AG04450 (cell line): ENCODE measurements at places on chromosomes 2 and 18. TPM values are rescaled to one million over a fixed set of nuclear protein-coding genes. Genes with fewer than 3 reads are reported as not detected.

SERPINB7 gene
- polyA plus RNA-seq: 23.1 and 28.1 TPM in 2 replicates

NEB gene
- polyA plus RNA-seq: 0.06 and 0.14 TPM in 2 replicates

CRYGC gene
- polyA plus RNA-seq: not detected in 2 replicates

GPR155 gene
- polyA plus RNA-seq: 3.8 and 5.4 TPM in 2 replicates

SAG gene
- polyA plus RNA-seq: not detected in 2 replicates

CREG2 gene
- not detected in 2 replicates for polyA plus RNA-seq

MAPRE3 gene
- polyA plus RNA-seq: 16.4 and 16.8 TPM in 2 replicates

MTCL1 gene
- 54.5 and 56.6 TPM in 2 replicates for polyA plus RNA-seq

FAP gene
- polyA plus RNA-seq: 300 and 374 TPM in 2 replicates

CMPK2 gene
- polyA plus RNA-seq: not detected in 2 replicates

CDKL4 gene
- polyA plus RNA-seq: not detected in 2 replicates

DNA sequence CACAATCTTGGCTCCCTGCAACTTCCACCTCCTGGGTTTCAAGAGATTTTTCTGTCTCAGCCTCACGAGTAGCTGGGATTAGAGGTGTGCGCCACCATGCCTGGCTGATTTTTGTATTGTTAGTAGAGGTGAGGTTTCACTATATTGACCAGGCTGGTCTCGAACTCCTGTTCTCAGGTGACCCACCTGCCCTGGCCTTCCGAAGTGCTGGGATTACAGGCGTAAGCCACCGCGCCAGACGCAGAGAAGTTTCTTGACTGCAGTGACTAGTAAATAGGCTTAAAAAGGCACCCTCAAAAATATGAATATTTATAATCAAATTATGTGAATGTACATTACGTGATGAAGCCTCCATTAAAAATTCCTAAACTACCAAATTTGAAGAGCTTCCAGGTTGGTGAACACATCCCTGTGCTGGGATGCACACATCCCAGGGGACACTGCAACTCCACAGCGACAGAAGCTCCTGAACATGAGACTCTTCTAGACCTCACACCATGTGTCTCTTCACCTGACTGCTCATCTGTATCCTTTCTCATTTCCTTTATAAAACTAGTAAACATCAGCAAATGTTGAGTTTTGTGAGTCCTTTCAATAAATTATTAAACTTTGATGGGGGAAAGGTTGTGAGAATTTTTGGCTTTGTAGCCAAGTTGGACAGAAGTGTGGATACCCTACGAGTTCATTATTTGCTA is 203.3 kb upstream of the SPOPL start:
- DNase-seq: no peak

- DNase-seq: no peak
Measured at GRCh38 chr2:102522890-102523289, 49.9 kb downstream of the SLC9A4 start.

- DNase-seq: no peak
Measured at GRCh38 chr18:22734791-22735627, 198.1 kb upstream of the RBBP8 start.

DNA sequence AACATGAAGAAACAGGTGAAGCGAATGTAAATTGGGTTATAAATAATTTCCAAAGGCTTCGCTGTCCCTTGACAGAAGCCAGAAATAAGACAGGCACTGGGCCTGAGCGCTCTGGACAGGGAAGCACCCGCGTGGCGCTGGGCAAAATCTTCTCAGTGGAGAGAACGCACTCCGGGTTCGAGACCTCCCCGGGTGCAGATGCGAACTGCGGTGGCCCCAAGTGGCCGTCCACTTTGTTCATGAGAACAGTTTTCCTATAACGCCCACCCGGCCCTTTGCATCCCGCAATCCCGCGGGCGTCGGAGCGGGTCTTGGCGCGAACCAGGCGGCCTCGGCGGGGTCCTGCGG is 651 bp upstream of the DPYSL5 start:
- no peak for DNase-seq

- DNase-seq: no peak
Measured at GRCh38 chr18:48797841-48798255, 152.9 kb downstream of the SMAD7 start.

- no peak for DNase-seq
Measured at GRCh38 chr2:180578441-180578840, 402.0 kb upstream of the UBE2E3 start.

DNA sequence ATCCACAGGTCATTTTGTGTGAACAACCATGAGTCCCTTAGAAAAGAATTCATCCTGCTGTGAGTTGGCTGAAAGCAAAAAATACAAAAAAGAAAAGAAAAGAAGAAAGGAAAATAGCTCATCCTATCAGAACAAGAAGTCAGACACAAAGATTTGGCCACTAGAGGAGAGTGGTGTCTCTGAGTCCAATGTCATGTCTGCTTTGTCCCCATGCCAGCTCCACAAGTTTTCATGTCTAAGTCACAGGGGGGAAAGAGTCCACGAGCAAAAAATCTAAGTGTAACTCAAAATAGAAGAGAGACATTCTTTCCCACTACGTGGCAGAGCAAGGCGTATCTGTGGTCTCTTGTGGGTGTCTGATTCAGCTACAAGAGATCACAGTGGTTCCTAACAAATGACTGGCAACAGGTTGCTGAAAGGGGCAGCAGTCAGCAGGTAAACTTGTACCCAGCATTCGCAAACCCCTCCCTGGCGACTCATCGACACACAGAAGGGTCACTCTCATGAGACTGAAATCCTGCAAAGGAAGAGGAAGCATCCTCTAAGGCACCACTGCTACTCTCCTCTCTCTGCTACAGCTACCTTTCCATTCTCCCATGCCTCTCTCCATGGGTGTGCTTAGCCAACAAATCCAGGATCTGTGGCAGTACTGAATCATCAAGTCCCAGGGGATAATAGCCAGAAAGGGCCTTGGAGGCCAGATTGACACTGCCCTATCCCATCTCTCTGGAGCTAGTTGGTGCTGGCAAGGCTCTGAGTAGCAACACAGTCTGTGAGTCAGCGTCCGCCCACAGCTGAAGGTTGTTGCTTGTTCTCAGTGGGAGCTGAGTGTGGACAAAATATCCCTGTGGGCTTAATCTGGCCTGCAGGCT is 123.0 kb upstream of the SLC39A10 start:
- DNase-seq: peak; percentile 79

DNA sequence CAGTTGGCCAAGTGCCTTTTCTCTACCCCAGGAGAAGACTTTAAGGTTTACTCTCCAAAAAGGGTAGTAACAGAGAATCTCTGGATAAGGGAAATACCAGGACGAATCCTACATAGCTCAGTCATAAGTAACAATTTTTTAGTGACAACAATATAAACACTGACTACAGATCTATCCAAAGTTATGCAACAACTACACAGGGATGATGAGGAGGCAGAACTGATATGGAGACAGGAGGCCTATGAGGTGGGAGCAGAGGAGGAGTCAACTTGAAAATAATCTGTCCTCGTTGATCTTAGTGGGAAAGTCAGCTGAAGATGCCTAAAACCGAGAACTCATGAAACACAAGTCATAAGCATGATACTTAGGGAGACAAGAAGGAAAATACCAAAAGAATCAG is 40.2 kb downstream of the SLC35F5 start:
- no peak for DNase-seq

DNA sequence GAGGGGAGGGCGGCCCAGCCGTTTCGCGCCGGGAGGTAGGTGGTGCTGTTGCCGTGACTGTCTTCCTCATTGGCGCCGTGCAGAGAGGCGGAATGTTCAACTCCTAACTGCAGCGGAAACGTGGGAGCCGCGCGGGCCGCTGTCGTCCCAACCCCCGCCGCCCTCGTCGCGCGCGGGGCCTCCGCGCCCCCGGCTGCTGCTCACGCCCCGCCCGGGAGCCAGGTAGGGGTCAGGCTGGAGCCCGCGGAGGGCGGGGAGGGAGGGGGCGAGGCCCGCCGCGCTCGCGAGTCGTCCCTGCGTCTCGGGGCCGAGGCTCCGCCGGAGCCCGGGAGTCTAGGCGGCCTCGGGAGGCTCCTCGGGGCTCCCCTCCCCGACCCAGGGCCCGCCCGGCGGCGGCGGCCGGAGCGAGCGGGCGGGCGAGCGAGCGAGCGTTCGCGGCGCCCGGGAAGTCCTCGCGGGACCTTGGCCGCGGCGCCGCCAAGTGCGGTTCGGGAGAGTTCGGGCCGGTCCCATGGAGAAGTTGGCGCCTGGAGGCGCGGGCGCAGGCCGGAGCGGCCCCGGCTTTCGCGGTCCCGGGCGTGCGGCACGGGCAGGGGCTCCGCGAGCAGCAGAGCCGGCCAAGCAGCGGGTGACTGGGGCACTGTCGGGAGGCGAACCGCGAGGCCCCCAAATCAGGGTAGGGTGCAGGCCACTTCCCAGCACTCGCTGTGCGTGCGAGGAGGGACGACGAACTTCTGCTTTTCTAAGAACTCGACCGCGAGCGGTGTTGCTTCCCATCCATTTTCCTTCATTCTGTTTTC is at the start of gene MAP3K20:
TSS of gene MAP3K20 (plus strand) at position 66 of the 800 bp plus-strand sequence. CDS start 15,186 bp downstream, outside the sequence.
- DNase-seq: no peak

DNA sequence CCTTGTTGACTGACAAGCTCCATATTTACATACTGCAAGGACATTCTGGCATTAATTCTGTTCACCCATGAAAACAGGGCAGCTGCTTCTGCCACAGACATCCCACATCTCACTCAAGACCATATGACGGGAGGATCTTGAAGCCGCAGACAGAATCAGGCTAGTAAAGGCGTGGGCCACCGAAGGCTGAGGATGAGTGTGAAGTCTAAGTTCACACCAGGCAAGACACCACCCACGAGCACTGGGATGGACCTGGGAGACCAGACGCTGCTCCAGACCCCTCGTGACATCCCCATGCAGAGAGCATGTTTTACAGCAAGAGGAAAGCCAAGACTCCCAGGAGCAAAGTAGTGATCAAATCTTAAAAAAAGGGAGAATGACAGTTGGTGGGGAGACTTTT is 3.2 kb downstream of the FHL2 start:
- DNase-seq: no peak

DNA sequence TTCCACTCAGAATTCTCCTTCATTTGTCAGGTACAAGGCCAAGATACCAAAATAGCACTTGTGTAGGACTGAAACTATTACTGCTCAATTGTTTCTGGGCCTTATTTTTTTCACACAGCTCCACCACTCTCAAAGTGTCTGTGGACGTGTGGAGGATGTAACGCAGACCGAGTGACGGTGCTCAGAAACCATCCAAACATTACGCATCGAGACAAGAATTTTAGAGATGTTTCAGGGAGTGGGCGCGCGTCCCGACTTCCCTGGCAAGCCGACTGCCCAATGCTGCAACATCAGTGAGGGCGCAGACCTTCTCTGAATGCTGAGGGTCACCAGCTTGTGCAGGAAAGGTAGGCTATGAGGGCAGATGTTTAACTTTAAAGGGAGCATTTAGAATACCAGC is 108.4 kb downstream of the GATA6 start:
- peak; percentile 21 for DNase-seq

DNA sequence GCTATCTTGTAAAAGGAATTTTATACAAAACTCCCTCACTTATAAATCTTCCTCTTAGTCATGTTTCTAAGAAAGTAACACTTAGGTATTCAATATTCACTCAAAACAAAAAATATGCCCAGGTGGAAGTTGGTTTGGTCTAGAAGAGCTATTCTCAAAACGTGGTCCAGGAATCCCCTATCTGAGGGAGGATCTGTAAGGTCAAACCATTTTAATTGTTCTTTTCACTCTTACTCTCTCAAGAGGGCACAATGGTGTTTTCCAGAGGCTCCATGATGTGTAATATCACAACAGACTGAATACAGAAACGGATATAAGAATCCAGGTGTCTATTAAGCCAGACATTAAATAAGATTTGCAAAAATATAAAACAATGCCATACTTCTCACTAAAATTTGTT is 9.9 kb downstream of the MOB1A start:
- DNase-seq: no peak

GRCh38 chr2:129798301-129798581 is 181.2 kb upstream of the RAB6C start:
- DNase-seq: no peak

DNA sequence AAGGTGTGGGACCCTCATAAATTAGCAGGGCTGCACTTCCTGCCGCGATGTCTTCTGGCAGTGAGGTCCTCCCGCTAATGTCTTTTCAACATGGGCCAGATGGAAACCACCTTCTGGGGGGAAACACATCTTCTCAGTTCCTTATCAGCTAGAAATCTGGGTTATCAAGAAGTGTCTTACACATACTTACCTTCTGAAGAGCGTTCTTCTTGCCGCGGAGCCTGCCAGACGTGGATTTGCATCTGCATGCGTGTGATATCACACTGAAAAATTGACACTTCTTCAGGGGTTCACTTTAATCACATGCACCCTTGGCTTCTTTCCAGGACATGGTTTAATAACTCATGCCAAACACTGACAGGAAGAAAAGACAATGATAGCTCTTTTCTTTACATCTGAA is 163.5 kb upstream of the SOX11 start:
- no peak for DNase-seq

DNA sequence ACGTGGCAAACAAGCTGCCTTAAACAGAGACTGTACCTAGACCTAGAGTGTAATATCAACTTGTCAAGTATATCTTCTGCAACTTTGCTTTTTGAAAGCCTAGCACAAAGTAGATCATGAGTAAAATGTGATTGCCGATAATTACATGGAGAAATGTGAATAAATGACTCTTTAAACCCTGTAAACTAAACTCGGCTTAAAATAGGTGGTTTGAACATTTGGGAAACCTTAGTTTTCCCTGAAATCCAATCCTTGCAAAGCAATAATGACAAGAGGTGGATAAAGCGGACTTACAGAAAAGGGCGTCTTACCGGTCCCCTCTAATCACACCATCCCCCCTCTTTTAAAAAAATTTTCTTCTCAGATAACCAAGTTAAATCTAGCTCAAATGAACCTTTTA is 549 bp upstream of the PSMD14 start:
- DNase-seq: no peak

- DNase-seq: no peak
Measured at GRCh38 chr18:28350821-28351220, 173.9 kb upstream of the CDH2 start.

- peak; percentile 61 for DNase-seq
Measured at GRCh38 chr18:22831441-22831904, 101.7 kb upstream of the RBBP8 start.

- no peak for DNase-seq
Measured at GRCh38 chr2:65549257-65549627, 116.8 kb upstream of the SPRED2 start.

GRCh38 chr18:45684341-45685115 is 39.5 kb upstream of the SLC14A1 start:
- DNase-seq: no peak

GRCh38 chr18:58128381-58129374 is 84.7 kb downstream of the NEDD4L start:
- no peak for DNase-seq

DNA sequence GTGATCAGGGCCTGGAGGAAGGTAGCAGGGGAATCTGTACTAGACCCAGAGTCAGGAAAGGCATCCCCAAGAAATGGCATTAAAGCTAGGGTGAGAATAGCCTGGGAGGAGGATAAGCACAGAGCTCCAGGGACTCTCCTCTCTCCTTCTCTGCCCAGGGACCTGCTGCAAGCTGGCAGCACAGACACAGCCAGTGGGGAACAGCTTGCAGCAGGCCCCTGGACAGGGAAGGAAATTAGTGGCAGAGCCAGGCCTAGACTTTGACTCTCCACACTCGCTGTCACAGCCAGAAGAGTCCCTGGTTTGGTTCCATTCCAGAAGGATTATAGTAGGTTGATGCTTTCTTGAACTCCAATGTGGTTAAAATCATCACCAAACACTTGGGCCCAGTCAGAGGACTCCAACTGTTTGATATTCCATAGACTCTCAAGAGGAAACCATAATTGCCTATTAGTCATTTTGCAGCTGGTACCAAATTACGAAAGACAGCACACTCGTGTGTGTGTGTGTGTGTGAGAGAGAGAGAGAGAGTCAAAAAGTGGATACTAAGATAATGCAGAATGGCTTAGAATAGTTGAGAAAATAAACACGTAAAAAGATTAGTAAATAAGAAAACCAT is 95.5 kb upstream of the ATP8B1 start:
- DNase-seq: peak; percentile 81
